ENCODE measurements at places on chromosomes 5 and 9.

- peak; percentile 97 for DNase-seq
These were observed at the start of gene TRIM41 for GRCh38 chr5:181223058-181223728. TSS of gene TRIM41 (plus strand) at chr5:181223281. CDS start at chr5:181224000, 719 bp downstream.

GRCh38 chr5:131212471-131213021, 41.8 kb downstream of the LYRM7 start:
- DNase-seq: no peak

GRCh38 chr9:438066-438465, 223.4 kb downstream of the DOCK8 start:
- DNase-seq: no peak

GRCh38 chr5:68223904-68224303, 8.3 kb downstream of the PIK3R1 start:
- DNase-seq: no peak

- no peak for DNase-seq
These were observed 111.1 kb downstream of the ARHGAP26 start for GRCh38 chr5:142881076-142881783.

DNA sequence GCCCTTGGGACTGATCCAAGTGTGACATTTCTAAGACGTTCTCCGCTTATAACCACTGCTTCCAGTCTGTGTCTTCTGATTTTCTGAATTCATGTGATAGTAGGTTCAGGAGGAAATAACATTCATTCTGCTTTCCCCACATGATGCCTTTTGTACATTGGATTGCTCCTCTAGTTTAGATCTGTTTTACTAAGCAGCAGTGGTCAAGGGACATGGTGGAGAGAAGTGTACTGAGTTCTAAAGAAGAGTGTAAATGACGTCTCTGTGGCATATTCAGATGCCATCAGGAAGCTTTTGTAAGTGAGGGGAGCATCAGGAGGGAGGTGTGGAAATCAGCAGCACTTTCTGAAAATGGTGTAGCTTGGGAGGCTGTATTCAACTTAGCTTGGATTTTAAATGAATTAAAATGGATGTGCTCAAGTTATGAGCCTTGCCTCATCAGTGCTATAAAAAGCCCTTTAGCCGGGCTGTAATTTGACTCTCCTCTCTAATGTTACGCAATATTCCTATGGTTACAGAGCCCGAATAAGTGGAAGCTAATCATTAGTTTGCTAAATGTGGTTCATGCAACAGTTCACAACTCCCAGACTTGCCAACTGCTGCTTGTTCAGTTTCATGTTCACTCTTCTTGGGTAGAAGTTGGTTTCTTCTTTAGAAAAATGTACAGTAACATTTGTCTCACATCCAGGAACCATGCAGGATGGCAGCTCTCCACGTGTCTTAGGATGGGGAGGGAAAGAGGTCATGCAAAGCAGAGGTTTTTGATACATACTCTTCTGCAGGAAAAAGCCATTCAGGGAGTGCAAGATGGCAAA, 281.3 kb downstream of the ARHGAP26 start:
- no peak for DNase-seq

DNA sequence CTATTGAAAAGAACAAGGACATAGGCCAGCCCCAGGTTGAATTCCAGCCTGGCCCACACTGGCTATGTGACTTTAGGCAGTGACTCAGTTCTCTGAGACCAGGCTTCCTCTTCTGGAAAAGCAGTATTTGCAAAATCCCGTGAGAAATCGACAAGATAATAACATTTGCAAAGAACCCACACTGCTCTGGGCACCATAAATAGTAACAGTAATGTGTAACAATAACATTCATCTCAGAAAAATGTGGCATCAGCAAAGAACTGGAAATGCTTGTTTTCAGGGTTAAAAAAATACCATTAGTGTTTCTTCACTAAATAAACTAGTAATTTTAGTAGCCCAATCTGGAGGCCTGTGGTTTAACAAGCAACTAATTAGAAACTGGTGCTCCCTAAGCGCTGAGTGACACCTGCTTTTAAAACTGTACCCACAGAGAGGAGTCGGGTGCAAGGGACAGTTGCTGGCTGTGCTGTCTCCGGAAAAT, 148.4 kb downstream of the TTLL11 start:
- DNase-seq: no peak

DNA sequence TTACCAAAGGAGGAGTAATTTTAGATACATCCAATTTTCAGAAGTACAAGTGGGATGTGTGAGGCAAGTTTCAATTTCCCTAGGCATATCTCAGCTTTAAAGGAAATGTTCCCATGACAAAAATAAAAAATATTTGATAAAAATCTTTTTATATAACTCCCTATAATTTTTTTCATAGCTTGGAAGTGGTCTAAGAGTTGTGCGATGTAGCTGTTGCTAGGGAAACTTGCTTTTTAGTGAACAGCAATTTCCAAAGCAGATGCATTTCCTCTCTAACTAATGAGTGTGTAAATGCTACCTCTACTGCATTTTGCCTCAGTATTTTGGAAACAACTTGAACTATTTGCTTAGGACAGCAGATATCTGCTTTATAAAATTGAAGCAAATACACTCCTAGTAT, 39.6 kb downstream of the MACIR start:
- no peak for DNase-seq

- peak; percentile 25 for DNase-seq
These were observed 22.4 kb downstream of the PHF2 start for GRCh38 chr9:93598647-93599241.

DNA sequence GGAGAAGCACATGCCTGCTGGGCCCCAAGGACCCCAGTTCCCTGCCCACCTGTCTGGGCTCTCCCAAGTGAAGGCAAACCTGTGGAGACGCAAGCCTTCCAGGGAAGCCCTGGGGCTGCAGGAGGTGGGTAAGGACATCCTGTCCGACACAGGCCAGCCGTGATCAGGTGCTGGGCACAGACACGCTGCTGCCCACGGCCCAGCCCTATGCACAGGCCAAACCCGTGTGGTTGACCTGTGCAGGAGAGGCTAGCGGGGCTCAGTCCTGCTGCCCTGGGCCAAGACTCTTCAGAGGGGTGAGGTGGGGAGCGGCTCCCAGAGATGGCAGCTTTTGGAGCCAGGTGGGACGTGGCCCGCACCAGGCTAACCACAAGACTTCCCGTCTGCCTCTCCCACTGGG, 14.3 kb downstream of the LHX3 start:
- DNase-seq: no peak

GRCh38 chr9:105302728-105303127, 58.3 kb downstream of the SLC44A1 start:
- no peak for DNase-seq

- no peak for DNase-seq
These were observed 462.2 kb downstream of the RASEF start for GRCh38 chr9:82600536-82601292.

GRCh38 chr5:101653996-101654395, 642.1 kb downstream of the SLCO4C1 start:
- no peak for DNase-seq

- no peak for DNase-seq
These were observed 18.5 kb downstream of the LHX3 start for GRCh38 chr9:136186386-136186785.

GRCh38 chr5:8750100-8750499, 795.8 kb downstream of the SEMA5A start:
- no peak for DNase-seq

GRCh38 chr5:172678902-172679301, 37.8 kb downstream of the NEURL1B start:
- no peak for DNase-seq

GRCh38 chr9:110153431-110153830, 54.5 kb downstream of the C9orf152 start:
- no peak for DNase-seq

DNA sequence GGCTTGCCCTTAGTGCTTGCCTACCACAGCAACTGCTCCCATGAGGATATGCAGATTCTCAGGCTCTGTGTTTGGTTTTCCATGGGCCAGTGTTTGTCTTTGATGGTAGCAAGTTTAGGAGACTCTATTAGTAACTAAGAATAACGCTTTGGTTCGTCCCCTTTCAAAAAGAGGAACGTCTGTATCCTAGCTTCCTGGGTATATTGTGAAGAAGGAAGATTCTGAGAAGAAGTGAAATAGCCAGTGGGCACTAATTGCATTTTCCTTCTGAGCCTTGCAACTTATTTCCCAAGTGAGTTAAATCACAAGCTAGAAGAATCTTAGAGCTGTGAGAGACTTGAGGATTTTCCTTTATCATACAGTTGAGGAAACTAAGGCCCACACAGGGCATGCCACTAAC, 376.8 kb downstream of the PIK3R1 start:
- no peak for DNase-seq

GRCh38 chr9:115746496-115746895, 407.1 kb upstream of the PAPPA start:
- DNase-seq: no peak

DNA sequence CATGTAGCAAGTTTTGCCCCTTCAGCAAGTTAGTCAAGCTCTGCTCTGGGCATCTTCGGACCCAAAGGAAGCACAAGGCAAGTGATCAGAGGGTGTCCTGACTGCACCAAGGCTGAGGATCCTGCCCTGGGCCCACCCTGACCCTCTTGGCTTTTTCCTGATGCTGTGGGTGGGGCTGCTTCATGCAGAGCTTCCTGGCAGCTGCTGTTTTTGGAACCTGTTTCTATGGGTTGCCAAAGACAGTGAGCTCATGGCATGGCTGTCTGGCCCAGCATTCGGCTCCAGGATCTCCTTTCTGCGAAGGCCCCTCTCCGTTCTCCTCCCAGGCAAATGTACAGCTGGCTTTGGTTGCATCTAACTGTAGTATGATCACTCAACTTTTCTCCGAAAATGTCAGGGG, 497.9 kb downstream of the ARHGEF28 start:
- no peak for DNase-seq

GRCh38 chr9:84460695-84461094, 120.1 kb upstream of the SLC28A3 start:
- no peak for DNase-seq

DNA sequence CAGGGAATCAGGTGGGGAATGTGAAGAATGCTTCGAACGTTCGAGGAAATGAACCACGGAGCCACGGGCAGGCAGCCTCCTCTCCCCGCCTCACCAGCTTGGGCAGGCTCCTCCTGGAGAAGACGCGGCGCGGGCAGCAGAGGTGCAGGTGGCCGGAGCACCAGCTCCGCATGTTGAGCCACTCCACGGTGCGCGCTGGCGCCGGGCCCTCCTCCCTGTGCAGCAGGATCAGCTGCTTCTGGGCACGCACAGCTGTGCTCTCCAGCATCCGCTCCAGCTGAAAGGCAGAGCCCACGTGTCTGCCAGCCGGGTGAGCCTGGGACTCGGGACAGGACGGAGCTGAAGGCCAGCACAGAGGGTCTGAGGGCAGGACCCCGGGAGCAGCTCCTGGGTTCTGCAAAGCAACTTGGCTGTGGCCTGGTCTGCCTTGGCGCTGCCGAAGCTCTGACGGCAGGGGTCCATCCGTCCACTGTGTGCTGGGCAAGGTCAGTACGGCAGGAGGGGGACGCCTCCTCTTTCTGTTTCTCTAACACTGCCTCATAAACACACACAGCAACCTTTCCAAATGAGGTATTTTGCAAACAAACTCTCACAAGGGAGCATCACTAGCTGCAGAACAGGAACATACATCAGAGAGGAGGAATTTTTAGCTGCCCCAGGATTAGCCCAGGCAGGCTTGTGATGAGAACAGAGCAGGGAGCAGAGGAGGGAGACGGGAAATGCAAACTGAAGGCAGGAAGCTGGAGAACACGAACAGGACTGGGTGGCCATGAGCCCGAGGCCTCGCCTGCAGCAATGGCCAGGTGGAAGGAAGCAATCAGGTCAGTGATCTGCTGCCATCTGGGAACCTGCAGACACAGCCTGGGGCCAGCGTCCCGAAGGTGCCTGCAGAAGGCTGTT, 20.1 kb upstream of the NSMF start:
- no peak for DNase-seq

- no peak for DNase-seq
These were observed 35.2 kb upstream of the PAM start for GRCh38 chr5:102719886-102720285.

DNA sequence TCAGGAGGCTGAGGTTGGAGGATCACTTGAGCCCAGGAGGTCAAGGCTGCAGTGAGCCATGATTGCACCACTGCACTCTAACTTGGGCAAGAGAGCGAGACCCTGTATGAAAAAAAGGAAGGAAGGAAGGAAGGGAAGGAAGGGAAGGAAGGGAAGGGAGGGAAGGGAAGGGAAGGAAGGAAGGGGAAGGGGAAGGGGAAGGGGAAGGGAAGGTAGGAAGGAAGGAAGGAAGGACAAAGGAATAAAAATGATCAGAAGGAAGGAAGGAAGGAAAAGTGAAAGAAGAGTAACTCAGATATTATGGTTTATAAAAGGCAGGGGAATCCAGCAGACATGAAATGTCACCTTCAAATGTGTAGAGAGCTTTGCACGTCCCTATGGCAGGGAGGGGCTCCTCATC, 64.4 kb downstream of the USP20 start:
- no peak for DNase-seq

DNA sequence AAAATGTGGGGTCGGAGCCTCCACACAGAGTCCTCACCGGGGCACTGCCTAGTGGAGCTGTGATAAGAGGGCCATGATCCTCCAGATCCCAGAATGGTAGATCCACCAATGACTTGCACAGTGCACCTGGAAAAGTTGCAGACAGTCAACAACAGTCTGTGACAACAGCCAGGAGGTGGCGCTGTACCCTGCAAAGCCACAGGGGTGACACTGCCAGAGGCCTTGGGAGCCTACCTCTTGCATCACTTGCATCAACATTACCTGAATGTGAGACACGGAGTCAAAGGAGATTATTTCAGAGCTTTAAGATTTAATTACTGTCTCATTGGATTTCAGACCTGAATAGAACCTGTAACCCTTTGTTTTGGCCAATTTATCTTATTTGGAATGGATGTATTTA, 614.1 kb upstream of the CDH9 start:
- DNase-seq: no peak

DNA sequence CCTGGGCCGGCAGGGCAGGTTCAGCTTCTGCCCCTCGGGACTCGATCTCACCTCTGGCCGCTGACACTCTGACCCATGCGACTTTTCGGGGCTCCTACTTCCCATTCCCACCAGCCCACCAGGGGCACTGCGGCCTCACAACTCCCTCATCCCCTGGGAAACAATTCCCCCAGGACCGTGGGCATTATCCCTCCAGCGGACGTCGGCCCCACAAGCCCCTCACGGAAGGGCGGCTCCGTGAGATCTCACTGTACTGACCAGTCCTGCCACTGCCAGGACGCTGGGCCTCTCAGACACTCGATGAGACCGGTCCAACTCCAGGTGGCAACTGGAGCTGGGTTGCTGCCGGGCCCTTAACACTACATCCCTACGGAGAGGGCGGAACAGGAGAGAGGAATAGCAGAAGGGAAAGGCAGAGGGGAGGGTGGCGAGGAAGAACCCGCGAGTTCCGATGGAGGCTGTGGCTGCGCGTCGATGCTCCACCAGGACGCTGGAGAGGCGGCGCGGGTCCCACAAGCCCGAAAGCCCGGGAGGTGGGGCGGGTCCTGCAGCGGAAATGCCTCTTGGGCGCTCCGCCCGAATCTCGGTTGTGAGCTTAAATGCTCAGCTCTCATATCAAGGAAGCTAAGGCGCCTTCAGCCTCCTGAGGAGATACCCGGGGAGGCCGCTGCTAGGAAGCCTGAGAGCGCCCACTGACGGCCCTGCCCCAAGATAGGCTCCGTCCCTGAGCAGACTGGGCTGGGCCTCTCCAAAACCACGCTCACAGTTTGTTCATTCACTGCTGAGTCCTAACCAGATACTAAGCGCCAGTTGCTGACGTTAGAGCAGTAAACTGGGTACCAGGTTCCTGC, 36.3 kb downstream of the VCP start:
- peak; percentile 70 for DNase-seq

- no peak for DNase-seq
These were observed 124.8 kb upstream of the LARP1 start for GRCh38 chr5:154630410-154630809.

GRCh38 chr5:147904110-147904509, 2.2 kb downstream of the C5orf46 start:
- DNase-seq: no peak

- no peak for DNase-seq
These were observed 40.3 kb upstream of the FBP1 start for GRCh38 chr9:94679587-94679986.

- no peak for DNase-seq
These were observed 2.3 kb upstream of the OR2V2 start for GRCh38 chr5:181145133-181145532.

All from activated naive CD4-positive, alpha-beta T cell treated with anti-CD3 and anti-CD28 coated beads for 36 hours (primary cell).